Foreskin melanocyte (primary cell): ENCODE measurements at places on chromosomes 12 and 14.

- no peak for DNase-seq
Observed at GRCh38 chr14:87387806-87388205, 605.2 kb downstream of the GALC start.

DNA sequence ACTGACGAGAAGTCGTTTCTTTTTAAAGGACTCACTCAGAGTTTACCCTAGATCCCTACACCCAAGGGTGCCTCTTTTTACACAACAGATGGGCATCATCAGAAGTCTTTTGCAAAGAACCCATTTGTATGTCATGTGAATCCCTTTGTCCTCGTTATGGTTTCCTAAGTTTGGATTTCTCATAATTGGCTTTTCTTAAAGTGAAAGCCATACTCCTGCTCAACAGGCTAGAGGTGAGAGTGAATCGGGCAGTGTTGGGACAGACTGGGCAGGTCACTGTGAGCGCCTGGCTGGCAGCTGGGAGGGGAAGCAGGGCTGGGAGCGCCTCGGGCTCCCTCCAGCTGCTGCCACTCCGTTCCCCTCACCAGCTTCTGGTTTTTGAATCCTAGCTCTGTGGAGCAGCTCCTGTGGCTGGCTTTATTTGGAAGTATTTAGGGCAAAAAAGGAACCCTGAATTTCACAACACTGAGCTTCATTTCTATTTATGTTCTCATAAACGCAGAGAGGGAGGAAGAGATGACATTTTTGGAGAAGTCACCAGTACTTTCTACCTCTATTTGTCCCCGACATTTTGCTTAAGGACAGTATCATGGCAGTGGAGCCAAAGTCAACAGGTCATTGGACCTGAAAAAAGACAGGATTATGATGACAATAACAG is 63.8 kb upstream of the ACTN1 start:
- DNase-seq = no peak

- no peak for DNase-seq
Observed at GRCh38 chr14:73661872-73662271, 17.1 kb downstream of the DNAL1 start.

- no peak for DNase-seq
Observed at GRCh38 chr14:59727073-59727661, 143.4 kb downstream of the RTN1 start.

DNA sequence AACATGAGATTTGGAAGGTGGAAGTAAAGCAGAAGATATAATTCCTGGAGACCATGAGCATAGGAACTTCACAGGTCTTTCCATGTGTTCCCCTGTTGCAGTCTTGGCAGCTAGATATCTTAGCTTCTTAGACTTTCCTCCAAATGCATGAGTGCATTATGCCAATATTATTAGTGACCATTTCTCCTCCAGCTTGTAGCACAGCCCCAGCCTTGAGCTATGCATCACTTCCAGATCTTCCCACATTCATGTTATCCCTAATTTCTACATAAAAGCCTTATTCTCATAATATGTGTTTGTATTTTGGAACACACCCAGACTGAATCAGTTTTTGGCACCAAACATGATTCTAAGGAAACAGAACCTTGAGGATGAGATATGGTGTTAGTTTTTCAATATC is 11.0 kb downstream of the CLEC2B start:
- no peak for DNase-seq

- DNase-seq = no peak
Observed at GRCh38 chr14:22622255-22622654, 21.9 kb downstream of the OR6J1 start.

- DNase-seq = no peak
Observed at GRCh38 chr14:85254711-85255110, 275.2 kb upstream of the FLRT2 start.

DNA sequence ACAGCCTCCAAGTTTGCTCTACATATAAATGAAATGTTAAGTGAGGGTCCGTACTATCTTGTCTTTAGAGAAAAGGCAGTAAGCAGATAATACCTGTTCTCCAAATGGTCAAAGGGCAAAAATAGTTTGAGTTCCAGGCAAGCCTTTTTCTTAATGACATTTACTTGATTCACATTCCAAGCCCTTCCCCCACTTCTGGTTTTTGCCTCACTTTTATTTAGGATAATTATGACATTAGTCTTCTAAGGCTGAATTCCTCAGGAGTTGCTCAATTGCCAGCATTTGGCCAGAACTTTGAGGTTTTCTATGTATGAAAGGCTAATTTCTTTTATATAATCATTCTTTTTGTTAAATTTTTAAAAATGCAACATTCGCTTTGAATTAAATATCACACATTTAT is 62.5 kb upstream of the DUSP6 start:
- no peak for DNase-seq

- DNase-seq = no peak
Observed at GRCh38 chr12:30827101-30828066, 72.6 kb upstream of the CAPRIN2 start.

DNA sequence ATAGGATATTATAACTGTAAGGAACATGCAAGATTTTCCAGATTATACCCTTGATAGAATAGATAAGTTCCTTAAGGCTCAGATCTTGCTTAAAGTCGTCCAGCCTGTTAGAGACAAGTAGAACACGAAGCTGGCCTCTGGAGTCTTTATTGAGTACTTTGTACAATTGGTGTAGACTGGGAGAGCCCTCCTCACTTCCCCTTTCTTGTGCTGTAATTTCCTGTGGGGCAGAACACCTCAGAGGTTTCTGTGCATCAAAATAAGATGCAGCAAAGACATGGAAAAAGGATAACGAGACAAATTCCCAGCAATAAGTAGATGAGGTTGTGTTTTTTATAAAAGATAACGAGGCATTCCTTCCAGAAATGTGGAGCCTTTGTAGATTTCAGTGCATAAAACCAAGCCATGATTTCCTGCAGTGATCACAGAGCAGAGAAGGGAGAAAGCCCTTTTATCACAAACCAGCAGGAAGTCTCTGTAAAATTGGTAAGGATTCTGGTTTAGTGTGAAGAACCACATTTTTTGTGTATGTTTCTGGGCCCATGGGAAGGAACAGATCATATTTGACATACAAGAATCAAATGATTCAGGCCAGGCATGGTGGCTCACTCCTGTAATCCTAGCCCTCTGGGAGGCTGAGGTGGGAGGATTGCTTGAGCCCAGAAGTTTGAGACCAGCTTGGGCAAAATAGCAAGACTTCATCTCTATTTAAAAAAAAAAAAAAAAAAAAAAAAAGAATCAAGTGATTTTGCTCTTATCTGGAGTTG is 18.0 kb downstream of the GPRC5A start:
- no peak for DNase-seq

DNA sequence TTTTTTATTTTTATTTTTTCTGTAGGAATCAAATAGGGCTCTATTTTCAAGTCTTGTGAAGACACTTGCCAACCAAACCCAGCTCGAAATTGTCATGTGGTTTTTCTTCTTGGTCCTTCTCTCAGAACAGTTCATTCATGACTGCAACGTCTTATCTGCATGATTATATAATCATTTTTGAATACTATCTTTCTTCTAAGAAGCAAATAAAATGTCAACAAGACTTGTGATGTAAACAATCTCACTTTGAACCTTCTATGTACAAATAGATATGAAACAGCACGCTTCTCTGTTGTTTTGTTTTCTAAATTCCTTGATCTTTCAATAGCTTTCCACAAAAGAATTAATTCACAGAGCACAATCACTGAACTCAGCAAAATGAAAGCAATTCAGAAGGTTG is 320.7 kb downstream of the SOX5 start:
- peak; percentile 92 for DNase-seq

DNA sequence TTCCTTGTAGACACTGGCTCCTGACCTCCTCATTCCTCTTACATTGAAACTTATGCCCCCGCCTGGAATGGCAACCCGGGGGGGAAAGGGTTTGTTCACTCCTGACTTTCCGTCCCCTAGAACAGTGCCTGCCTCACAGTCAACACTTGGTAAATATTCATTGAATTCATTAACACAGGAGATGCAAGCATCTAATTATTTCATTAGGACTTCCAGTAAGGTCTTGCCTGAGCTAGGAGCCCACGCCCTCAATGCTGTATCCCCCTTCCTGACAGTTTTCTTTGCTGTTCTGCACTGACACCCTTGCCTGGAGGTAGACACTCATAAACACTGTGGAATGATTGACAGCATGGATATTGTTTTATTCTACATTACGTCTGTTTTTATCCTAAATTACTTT is 49.3 kb upstream of the CHST11 start:
- DNase-seq = no peak

DNA sequence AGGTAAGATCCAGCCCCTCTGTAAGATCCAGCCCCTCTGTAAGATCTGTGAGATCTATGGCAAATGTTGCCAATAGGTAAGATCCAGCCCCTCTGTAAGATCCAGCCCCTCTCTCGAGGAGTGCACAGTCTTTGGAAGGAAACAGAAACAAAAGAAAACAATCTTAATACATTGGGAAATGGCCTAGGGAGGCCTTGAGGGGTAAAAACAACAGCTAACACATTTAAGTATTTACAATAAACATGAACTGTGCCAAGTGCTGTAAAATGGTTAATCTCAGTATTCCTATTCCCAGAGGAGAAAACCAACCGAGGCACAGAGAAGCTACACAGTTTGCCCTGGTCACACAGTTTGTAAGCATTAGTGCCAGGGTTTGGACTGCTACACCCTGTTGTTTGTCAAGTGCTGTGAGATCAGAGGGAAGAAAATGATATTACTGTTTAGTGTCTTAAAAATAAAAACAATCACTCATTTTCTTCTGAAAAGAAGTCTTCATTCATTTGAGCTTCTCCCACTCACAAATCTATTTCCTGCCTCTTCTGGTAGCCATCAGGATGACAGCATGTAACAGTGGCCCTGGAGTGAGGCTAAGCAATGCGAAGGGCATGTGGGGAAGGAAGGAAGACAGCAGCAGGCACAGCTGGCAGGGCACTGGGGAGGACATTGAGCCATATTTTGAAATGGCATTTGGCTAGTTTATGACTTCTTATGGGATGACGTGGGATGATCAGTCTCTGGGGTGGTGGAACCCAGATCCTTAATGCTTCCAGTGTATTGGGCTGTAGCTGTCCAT is 118.7 kb upstream of the PTPRQ start:
- DNase-seq = peak; percentile 65

DNA sequence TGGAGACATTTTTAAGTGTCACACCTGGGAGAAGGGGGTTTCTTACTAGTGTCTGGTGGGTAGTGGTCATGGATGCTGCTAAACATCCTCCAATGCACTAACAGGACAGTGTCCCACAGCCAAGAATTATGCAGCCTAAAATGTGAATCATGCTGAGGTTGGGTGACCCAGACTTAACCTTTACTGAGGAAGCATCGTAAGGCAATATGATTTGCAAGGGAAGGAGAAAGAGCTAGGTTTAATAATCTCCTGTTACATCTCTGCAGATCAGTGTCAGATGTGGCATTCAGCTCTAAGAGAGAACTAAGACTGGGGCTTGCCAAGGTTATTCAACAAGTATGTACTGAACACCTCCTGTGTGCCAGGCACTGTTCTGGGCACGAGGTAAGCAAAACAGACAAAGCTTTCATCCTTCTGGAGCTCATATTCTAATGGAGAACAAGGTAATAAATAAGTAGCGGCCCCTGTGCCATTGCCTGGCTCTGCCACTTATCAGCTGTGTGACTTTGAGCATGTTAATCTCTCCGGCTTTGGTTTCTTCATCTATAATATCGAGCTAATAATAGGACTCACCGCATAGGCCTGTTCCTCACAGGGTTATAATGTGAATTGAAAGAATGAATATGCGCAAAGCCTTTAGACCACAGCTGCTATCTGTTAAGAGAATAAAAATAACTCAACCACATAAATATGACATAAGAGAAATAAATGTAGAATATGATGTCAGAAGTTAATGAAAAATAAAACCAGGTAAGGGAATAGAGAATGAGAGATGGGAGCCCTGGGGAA is 13.5 kb upstream of the GOLGA5 start:
- no peak for DNase-seq

GRCh38 chr14:103279142-103280025 is 54.7 kb upstream of the EIF5 start:
- DNase-seq = no peak

- no peak for DNase-seq
Observed at GRCh38 chr14:105153331-105153731, 15.2 kb downstream of the JAG2 start.

- DNase-seq = no peak
Observed at GRCh38 chr14:79166171-79166570, 996.0 kb downstream of the NRXN3 start.

DNA sequence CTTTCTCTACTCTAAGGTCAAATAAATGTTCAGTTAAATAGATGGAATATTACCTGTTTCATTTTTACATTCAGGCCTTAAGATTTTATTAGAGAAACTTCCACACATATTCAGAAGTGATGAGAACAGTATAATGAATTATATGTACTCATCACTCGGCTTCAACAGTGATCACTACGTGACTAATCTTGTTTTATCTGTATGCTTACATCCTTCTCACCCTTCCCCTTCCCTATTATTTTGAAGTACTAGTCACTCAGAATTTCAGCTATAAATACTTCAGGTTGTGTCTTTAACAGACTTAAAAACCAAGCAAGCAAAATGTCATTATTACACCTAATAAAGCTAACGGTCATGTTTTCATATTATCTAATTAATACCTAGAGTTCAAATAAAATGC is 34.9 kb downstream of the ETV6 start:
- no peak for DNase-seq

DNA sequence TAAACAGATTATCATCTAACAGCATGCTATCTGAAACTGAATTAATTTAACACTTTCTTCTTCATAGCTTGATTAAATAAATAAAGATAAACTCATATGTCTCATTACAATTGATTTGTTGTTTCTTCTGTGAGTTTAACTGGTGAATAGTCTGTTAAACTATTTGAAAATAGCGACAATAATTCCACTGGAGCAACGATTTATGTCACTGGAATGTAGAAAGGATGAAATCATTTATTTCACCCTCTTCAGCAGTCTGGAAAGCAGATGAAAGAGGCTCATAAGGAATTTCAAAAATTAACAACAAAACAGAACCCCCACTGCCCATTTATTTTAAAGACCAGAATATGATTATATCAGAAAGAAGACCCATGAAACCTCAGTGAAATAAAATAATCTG is 1165.1 kb upstream of the USP15 start:
- DNase-seq = no peak

DNA sequence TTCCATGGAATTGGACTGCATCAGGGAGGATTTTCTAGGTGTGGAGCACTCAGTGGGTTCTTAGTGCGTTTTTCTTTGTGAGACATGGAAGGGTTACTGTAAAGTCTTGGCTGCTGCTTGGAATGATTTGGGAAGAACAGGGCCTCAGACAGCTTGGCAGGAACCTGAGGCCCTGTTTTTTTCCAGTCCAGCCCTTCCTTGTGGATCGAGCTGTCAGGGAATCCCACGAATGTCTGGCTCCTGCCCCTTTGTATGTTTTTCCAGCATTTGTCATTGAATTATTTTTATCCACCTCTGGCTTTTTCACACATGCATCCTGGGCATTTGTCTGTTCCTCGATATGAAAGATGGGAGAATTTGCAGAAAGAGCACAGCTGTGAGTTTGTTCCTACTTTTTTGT is 158.5 kb downstream of the TGFB3 start:
- DNase-seq = no peak
